ENCODE measurements at places on chromosomes 6 and 20. TPM values are rescaled to one million over a fixed set of nuclear protein-coding genes. Genes with fewer than 3 reads are reported as not detected.

IL20RA gene
- 3.8 TPM for total RNA-seq

ROMO1 gene
- 402 TPM for total RNA-seq

MCCD1 gene
- not detected for total RNA-seq

ERVFRD-1 gene
- total RNA-seq: not detected

AIF1 gene
- 21.3 TPM for total RNA-seq

DNA sequence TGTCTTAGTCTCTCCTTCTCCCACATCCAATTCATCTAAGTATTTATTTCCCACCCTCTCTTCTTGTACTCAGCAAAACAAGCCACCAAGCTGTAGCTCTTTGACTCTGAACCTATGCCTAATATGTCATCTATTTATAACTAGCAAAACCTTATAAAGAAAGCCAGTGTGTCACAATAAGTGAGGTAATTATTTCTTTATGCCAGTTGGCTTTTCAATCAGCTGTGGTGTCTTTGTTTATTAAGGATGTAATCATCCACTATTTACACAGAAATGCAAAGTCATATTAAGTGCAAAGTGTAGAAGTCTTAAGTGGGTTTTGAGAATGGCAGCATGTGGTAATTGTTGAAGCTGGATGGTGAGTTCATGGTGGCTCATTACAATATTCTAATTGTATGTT lies 215.2 kb upstream of the HTR1E start:
- no peaks in the 10 kb centered on the region for H3K27me3 ChIP-seq
- H3K4me1 ChIP-seq: no peaks in the 10 kb centered on the region
- H3K36me3 ChIP-seq: no peaks in the 10 kb centered on the region
- no peak overlapping the region for H3K27ac ChIP-seq
- DNase-seq: no peak
- no peak overlapping the region for H3K4me3 ChIP-seq

DNA sequence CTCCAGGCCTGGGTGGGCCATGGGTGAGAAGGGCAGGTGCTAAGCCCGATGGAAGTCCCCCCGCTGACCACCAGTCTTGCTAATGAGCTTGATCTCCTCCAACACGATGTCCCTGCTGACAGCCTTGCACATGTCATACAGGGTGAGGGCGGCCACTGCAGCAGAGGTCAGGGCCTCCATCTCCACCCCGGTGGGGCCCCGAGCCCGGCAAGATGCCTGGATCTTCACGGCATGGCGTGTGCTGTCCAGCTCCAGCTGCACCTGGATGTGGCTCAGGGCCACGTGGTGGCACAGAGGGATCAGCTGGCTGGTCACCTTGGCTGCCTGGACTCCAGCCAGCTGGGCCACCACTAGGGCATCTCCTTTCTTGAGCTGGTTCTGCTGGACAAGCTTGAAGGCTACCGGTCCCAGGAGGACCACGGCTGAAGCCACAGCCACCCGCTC lies 27.9 kb downstream of the MOCS1 start:
- H3K36me3 ChIP-seq: peaks cover 6% of the 10 kb centered on the region
- DNase-seq: no peak
- H3K27me3 ChIP-seq: no peaks in the 10 kb centered on the region
- no peak overlapping the region for H3K27ac ChIP-seq

DNA sequence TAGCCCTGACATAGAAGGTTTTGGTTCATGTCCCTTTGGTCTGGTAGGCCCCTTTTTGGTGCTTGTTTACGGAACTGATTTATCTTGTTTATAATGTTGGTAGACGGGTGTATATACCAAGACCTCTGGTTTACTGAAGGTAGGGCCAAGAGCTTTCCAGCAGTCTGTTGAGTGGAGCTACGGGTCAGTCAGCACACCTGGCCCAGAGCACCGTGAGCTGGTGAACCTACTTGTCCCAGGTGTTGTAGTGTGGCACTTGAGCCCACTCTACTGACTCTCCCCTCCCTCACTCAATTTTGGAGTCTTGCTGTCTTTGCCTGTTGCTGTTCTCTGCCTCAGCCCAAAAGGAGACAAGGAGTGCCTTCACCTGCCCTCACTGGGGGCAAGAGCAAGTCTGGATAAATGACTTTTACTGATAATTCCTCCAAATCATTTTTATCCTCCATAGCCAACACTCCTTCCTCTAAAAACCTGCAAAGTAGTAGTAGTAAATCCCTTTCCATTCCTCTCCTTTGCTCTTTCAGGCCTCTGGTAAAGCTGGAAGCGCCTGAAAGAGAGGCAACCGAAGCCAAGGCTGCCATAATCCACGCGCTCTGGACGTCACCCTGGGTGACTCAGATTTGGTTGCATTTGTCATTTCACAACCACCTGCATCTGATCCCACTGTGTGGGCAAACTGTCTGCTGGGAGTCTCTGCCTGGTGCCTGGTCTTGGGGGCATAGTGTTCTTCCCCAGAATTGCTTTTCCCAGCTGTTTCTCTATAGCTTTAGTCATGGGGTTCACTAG lies 22.2 kb downstream of the RREB1 start:
- H3K27ac ChIP-seq: peak overlapping the region; percentile 64
- H3K27me3 ChIP-seq: no peaks in the 10 kb centered on the region
- peak; percentile 52 for DNase-seq

GRCh38 chr6:168209420-168209819 lies 110.2 kb downstream of the DACT2 start:
- no peak overlapping the region for H3K27ac ChIP-seq
- no peak overlapping the region for H3K4me3 ChIP-seq
- peaks cover 6% of the 10 kb centered on the region for H3K4me1 ChIP-seq
- DNase-seq: no peak
- H3K36me3 ChIP-seq: no peaks in the 10 kb centered on the region

DNA sequence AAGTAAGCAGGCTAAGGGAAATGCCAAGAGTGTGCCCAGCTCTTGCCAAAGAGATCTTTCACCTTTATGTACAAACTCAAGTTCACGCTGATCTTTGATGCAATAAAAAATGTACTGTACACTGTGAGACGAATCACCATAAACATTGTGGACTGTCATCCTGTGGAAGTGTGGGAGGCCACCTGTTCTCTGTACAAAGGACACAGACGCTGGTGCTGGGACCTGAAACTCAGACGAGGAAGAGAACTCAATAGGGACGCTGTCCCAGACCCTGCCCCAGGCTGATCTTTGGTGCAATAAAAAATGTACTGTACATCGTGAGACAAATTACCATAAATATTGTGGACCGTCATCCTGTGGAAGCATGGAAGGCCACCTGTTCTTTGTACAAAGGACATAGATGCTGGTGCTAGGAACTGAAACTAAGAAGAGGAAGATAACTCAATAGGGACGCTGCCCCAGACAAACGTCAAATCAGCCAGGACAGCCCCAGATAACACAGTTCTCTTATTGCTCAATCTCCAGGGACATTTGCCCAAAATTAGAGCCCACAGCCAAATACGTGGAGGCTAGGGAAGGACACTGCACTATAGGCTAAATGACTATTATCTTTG lies 312.7 kb upstream of the SGK1 start:
- no peaks in the 10 kb centered on the region for H3K27me3 ChIP-seq
- no peak overlapping the region for H3K4me3 ChIP-seq
- H3K27ac ChIP-seq: no peak overlapping the region
- H3K4me1 ChIP-seq: peaks cover 4% of the 10 kb centered on the region

GRCh38 chr20:44074252-44075151 lies 112.5 kb downstream of the JPH2 start:
- H3K36me3 ChIP-seq: no peaks in the 10 kb centered on the region
- no peaks in the 10 kb centered on the region for H3K4me1 ChIP-seq
- H3K27ac ChIP-seq: no peak overlapping the region
- no peaks in the 10 kb centered on the region for H3K27me3 ChIP-seq

GRCh38 chr6:105884011-105884410 lies 202.1 kb upstream of the PRDM1 start:
- H3K4me1 ChIP-seq: no peaks in the 10 kb centered on the region
- no peak overlapping the region for H3K4me3 ChIP-seq

GRCh38 chr20:25016471-25016870 lies 23.9 kb upstream of the APMAP start:
- H3K27me3 ChIP-seq: no peaks in the 10 kb centered on the region
- no peak overlapping the region for H3K4me3 ChIP-seq
- peak; percentile 5 for DNase-seq

DNA sequence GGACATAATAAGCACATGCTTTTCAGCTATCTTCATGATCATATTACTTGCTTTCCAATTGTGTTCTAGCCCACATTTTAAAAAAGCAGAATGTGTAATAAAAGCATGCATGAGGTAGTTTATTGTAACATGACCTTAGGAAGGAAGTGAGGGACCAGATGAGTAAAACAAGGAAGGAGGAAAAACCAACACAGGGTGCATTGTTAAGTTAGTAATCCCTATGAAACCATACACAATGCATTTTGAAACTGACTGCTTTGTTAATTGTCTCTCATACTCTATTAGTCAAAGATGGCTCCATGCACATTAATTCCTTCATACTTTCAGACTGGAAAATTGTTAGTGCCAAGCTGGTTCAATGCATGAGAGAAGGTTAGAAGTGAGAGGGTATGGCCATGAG lies 37.7 kb upstream of the CENPW start:
- no peak overlapping the region for H3K4me3 ChIP-seq
- no peaks in the 10 kb centered on the region for H3K4me1 ChIP-seq
- H3K36me3 ChIP-seq: no peaks in the 10 kb centered on the region
- no peak for DNase-seq
- no peak overlapping the region for H3K27ac ChIP-seq
